ENCODE measurements at places on chromosomes 6 and 20.

GRCh38 chr20:64003960-64004725 lies 23.2 kb downstream of the PRPF6 start:
- no peak for DNase-seq

- no peak for DNase-seq
These were observed 5.8 kb upstream of the FAM217A start for GRCh38 chr6:4084444-4085331.

GRCh38 chr6:103715269-103715668 lies 1144.5 kb downstream of the HACE1 start:
- DNase-seq: no peak

- no peak for DNase-seq
These were observed 29.0 kb downstream of the ARMC2 start for GRCh38 chr6:108877046-108877751.

DNA sequence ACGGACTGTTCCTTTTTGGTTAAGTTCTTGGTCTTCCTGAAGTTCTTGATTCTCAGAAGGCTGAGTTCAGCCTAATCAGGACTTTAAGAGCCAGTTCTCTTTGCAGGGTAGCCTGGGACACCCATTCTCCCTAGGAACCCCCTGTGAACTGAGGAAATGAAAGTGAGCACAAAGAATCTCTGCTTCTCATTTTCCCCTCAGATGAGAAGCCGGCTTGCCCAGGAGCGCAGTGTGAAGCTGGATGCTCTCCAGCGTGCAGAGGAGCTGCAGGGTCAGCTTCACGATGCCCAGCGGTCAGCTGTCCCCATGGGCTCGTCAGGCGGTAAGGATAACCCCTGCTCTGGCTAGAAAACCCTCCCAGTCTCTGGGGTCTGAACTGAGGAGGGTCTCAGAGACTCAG lies 34.0 kb downstream of the CD164 start:
- no peak for DNase-seq

GRCh38 chr20:40343390-40343789 lies 345.6 kb downstream of the MAFB start:
- no peak for DNase-seq

DNA sequence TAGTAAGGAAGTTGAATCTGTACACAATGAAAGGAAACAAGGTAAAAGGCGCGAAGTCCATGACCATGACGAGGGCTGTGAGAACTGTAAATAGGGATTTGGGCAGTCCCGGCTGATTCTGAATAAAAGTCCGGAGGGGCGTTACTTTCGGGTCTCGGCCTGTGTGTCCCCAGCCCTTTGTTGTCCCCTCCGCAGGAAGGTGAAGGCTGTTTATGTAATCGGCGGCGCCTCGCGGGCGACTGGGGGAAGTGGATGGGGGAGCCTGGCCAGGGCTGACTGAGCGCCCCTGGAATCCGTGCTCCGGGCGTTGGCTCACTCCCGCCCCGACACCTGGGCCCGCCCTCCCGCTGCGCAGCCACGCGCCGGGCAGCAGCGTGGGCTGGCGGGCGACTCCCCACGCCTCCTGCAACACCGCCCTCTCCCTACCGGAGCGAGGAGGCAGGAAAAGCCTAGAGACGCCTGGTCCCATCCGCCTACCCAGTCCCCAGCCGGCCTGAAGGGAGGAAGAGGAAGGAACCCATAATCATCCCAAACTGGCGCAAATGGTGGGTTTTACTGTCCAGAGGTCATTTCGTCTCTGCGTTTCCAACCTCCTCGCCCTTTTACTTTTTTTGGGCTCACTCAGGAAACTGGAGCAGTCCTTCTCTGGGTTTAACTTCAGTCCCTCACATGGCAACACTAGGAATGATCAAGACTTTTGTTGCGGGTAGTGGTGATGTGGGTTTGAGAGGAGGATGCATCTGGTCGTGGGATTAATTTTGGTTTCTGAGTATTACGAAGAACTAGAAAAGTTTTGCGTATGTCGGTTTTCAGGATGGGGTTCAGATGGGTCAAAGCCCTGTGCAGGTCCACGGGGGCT lies 12.1 kb downstream of the TRIM31 start:
- DNase-seq: no peak

DNA sequence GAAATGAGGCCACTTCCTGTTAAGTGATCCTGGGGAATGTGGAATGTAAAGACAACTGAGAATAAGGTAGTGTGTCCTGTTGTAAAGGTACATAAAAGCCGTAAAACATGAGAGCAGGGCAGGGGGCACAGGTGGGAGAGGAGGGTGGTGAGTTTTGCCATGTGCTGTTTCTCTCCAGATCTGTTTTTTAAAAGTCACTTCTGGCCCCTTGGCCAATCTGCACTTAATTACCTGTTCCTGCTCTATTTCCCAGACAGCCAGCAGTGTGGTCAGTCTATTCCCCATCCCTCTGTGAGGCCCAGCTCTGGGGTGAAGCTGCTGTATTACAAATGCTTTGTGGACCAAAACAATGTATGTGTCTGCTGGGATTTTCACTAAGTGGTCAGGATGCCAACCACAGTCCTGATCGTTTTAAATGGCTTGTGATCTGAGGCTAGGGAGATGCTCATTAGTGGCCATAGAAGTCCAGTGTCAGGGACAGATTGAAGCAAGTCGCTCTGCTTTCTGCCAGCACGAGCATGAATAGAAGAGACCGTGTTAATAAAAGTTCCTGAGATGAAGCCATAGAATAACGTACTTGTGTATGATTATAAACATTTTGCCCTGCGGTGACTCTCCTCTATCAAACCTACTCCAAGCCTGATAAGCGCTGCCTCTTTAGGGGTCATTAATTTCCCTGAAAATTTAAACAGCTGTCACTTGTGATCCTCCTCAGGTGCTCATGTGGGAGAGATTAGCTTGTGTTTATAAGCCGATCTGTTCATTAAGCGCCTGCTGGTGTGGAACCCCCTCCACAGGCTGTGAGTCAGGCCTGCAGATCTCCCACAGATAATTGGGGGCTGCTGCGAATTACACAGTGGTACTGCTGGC lies 111.8 kb upstream of the CENPW start:
- no peak for DNase-seq

DNA sequence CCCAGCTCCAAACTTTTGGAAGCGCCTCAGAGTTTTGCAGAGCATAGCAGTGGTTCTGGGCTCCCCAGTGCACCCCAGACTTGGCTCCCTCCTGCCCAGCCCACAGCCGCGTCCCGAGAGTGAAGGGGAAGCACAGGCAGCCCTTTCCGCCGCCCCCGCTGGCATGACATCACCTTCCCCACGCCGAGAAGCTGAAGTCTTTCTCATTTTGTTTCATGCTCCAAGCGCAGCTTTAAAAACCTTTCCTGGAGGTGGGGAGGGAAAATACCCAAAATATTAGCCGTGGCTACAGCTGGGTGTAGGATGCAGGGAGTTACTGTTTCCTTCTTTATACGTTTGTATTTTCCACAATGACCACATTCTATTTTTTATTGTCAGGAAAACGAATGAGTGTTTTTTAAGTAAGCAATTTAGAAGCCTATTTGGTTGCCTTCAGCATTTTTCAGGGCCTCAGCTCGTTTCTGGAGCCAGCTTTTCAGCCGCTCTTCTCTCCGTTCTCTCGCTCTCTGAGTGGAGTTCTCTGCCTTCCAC lies 72.9 kb downstream of the SNX5 start:
- no peak for DNase-seq

DNA sequence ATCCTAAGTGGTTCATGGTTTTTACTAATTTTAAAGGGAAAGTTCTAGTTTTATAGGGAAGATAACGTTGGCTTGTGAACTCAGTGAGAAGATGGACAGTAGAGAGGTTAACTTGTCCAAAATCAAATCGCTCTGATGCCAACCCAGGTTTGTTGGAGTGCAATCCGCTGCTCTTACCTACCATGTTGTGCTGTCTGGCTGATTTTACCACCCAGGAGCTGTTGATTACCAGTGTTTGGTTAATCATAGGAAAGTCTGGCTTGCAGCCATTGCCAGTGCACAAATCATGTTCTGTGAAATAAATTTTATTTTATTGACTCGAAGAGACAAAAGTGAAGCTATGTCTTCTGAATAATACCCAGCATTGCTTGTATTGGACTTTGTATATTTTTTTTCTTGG lies 92.4 kb downstream of the PLCB4 start:
- no peak for DNase-seq

GRCh38 chr6:45376310-45377042 lies 1.3 kb downstream of the SUPT3H start:
- DNase-seq: no peak

DNA sequence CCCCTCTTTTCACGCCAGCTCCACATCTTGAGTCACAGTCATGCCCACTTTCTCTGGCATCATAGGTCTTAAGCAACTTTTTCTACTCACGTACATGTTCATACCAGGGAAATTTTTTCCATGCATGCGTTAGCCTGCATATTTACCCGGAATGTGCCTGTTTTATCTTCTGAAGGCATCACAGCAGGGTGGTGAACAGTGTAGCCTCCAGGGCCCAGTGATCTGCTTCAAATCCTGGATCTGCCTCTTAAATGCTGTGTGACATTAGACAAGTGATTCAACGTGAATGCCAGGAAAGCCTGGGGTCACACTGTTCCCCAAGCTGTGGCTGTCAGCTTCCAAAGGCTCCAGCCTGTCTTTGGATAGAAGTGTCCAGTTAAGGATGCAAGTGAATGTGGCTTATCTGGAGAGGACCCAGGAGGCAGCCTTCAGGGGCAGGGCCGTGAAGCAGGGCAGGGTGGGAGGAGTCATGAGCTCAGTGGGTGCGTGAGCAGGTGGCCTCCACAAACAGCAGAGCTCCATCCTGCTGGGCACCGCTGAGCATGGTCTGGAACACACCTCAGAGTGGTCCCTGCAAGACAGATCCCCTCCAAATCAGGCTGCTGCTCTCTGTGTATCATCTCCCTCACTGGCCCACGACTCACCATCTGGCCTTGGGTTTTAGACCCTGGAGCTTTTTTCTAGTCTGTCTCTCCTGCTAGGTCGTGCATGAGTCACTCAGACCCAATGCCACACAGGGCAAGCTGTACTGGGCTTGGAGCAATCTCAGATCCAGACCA lies 30.4 kb upstream of the CD93 start:
- DNase-seq: no peak

GRCh38 chr20:9402546-9402945 lies 111.8 kb upstream of the LAMP5 start:
- DNase-seq: no peak

GRCh38 chr6:14500809-14501208 lies 383.2 kb downstream of the CD83 start:
- no peak for DNase-seq

DNA sequence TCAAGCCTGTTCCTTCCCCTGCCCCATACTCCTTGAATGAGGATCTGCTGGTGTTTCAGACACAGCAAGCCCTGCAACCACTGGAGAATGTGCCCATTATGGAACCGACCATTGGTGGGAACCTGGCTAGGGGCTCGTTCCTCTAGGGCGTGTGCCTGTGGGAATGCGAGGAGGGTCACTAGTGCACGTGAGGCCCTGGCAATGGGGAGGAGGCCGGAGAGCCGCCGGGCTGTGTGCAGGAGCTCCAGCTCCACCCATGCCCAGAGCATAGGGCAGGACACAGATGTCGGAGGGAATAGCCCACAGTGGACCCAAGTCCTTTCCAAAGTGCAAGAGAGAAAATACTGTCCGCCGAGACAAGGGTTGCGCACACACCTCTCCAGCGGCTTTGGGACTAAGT lies 99.3 kb downstream of the ERMARD start:
- no peak for DNase-seq

GRCh38 chr6:155171109-155171746 lies 92.6 kb upstream of the CLDN20 start:
- DNase-seq: peak; percentile 14

DNA sequence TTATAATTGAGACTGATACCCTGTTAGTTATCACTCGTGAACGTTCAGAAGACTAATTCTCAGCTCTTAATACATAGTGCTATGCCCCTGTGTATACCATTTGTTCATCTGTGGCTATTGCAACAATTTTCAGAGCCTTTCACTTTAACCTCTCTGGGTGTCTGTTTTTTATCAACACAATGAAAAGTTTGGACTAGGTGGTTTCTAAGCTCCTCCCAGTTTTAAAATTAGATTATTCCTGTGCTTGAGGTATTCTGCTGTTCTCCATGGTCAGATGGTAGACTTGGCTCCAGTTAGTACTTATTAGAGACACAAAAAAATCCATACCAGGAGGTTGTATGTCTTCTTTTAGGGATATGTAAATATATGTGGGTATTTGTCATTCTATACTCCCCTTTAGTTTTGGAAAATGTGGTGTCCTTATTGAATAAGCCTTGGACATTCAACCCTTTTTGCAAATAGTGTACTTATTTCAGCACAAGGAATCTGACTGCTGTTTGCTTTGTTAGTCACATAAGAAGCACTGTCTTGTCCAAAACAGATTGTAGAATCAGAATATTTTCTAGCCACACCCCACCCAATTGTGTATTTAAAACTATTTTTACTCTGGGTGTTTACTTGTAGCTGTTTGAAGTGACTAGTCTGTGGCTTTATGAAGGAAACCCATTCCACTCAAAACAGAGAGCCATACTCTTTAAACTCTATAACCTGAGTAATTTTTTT lies 2.0 kb upstream of the COL10A1 start:
- DNase-seq: no peak

DNA sequence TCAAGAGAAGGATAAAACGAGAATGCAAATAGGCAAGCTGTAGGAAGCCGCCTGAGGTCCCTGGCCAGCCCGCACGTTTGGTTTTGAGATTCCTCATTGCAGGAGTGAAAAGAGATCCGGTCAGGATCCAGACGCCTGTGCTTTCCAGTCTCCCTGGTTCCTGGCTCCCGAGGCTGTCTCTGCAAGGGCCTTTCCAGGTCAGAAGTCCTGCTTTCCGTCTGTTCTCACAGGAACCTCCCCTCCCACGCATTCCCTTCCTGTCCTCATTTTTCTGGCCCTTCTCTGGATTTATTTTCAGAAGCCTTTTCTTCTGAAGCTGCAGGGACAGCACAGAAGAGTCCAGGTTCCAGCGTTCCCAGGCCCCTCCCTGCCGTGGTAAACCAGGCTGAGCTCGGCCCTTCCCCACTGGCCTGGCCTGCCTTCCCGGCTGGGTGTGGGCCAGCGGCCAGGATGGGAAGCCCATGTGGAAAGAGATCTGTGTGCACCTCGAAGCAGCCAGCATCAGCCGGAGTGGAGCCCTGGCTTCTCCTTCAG lies 54.0 kb downstream of the TMEM242 start:
- DNase-seq: no peak

DNA sequence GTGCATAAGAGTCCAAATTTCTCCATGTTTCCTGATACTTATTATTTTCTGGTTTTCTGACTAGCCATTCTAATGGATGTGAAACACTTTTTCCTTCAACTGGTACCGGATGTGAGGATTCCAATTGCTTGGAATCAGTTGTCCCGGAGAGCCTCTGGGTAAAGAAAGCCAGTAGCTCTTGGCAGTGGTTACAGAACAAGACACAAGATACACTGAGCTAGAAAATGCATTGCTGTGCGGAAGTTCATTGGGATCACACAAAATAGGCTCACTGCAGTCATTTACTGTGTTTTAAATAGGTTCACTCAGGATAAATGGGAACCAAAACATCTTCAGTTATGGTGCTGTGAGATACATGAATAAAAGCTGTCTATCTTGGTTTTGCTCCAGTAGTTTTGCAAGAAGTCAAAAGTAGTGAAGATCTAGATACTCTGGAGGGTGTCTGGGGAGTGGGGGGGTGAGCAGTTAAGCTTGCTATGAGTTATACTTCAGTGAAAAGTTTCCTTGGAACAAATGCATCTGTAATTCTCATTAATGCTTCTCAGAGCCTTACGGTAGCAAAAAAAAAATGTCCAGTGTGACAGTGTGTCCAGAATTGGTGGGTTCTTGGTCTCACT lies 54.4 kb upstream of the RNF182 start:
- no peak for DNase-seq
